ENCODE measurements at places on chromosomes 6 and 20.

- no peak for DNase-seq
These were observed 585 bp upstream of the DSE start for GRCh38 chr6:116369964-116370759.

GRCh38 chr6:39314273-39314795 lies at the start of gene KCNK17:
Gene KCNK17, minus strand, starts transcription at chr6:39314419. Its CDS starts 99 bp downstream, at chr6:39314320.
- DNase-seq, result no peak

DNA sequence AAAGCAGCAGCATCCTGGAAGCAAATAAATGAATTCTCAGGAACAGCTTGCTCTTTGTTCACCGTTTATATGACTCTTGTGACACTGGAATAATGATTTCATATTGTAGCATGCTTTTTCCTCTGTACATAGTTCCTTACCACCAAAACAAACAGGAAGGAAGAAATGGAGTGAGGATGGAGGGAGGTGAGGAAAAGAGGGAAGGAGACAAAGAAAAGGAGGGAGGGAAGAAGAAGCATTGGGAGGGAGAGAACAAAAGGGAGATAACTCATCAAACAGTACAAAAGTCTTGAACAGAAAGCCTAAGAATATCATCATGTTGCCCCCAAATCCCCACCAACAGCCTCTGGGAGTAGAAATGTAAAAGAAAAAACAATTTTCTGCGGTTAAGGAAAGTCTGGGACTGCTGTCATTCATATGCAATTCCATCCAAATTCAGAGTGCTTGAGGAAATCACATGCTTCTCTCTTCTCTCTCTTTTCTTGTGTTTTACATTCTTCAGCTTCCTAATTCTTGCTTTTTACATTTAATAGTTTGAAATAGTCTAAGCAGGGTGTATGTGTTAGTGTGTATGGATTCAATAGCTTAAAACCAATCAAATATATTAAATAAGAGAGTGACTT lies 81.5 kb downstream of the EPHA7 start:
- no peak for DNase-seq

DNA sequence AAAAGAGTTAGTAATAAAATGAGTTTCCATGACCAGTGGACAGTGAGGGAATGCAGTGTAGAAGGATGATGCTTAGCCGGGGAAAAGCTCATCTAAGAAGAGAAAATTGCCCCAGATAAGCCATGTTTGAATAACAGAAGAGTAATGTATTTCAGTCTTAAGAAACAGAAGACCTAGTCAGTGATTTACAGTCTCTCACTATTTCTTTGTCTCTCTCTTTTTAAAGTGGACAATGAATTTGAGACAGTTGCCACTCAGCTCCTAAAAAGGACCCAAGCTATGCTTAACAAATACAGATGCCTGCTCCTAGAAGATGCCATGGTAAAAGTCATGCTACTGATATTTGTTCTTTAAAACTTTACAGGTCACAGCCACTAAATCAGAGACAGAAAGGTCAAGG lies 19.4 kb upstream of the RPL7L1 start:
- DNase-seq, result no peak

GRCh38 chr6:27250277-27251111 lies 3.0 kb downstream of the PRSS16 start:
- no peak for DNase-seq

DNA sequence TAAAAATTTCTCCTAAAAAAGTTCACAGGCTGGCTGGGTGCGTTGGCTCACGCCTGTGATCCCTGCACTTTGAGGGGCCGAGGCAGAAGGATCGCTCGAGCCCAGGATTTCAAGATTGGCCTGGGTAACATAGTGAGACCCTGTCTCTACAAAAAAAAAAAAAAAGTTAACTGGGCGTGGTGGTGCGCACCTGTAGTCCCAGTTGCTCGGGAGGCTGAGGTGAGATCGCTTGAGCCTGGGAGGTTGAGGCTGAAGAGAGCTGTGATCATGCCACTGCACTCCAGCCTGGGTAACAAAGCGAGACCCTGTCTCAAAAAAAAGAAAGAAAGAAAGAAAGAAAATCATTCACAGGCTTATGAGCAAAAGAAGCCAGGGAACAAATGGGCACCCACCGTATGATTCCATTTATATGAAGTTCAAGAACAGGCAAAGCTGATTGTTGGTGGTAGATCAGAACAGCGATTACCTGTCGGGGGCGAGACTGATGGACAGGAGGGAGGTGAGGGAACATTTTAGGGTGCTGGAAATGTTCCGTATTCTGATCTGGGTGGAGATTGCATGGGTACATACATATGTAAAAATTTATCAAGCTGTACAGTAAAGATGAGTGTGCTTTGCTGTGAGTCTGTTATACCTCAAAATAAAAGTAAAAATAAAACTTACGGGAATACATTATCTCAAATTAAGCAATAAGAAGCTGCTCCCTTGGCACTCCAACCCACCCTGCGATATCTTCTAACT lies 77.1 kb downstream of the FGD2 start:
- no peak for DNase-seq

GRCh38 chr20:36313476-36313875 lies 7.3 kb downstream of the DLGAP4 start:
- no peak for DNase-seq

DNA sequence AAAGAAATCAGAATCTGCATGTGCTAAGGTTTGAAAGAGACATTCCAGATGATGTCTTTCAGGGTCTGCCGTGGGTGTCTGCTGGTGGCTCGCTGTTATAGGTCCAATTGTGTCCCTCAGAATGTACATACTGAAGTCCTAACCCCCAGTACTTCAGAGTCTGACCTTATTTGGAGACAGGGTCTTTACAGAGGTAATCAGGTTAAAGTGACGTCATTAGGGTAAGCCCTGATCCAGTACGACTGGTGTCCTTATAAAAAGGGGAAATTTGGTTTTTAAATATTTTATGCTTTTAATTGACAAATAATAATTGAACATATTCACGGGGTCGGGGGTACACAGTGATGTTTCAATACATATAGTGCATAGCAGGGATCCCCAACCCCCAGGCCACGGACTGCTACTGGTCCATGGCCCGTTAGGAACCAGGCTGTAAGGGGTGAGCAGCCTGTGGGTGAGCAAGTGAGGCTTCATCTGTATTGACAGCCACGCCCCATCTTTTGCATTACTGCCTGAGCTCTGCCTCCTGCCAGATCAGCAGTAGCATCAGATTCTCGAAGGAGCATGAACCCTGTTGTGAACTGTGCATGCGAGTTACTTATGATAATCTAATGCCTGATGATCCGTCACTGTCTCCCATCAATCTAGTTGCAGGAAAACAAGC lies 33.2 kb upstream of the SLC22A23 start:
- no peak for DNase-seq

GRCh38 chr6:51021171-51021570 lies 202.5 kb downstream of the TFAP2B start:
- DNase-seq, result no peak

DNA sequence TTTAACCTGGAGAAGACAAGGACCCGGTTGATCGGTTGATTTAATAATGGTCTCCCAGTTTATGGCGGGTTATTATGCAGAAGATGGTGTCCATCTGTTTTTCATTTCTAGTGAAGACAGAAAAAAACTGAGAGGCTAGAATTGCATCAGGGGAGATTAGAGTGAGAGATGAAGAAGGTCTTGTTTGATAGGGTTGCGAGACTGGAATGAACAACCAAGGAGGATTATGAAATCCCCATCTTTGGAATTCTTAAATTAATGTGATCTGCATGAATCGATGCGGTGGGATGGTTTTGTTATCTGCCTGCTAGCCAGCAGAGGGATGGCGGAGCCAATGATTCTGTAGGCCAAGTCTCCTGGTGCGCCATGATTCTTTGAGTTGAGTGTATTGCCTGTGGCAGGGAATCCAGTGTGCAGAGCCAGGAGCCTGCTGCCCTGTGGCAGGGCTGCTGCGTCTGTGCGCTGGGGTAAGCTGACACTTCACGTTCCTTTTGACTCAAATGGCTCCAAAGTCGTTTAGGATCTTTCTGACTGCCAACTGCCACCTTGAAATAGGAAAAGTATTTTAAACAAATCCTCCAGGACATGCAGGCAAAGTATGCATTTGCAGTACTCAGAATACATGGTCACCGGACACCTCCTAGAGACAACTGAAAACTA lies 200.1 kb downstream of the CLIC5 start:
- DNase-seq, result no peak

DNA sequence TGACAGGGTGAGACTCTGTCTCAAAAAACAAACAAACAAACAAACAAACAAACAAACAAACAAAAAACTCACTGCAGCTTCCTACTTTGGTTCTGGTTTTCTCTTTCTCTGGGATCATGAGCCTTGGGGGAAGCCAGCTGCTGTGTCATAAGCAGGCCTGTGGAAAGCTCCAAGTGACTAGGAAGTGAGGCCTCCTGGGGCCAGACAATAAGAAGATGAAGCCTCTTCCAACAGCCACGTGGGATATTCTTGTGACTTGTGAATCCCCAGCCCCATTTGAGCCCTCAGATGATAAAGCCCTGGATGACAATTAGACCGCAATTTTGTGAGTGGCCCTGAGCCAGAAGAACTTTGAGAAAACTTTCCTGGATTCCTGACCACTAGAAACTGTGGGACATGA lies 11.4 kb downstream of the HLA-A start:
- no peak for DNase-seq

GRCh38 chr20:45361793-45362192 lies 1.2 kb upstream of the SYS1 start:
- DNase-seq, result no peak

GRCh38 chr6:38487423-38487822 lies 152.3 kb downstream of the BTBD9 start:
- no peak for DNase-seq

DNA sequence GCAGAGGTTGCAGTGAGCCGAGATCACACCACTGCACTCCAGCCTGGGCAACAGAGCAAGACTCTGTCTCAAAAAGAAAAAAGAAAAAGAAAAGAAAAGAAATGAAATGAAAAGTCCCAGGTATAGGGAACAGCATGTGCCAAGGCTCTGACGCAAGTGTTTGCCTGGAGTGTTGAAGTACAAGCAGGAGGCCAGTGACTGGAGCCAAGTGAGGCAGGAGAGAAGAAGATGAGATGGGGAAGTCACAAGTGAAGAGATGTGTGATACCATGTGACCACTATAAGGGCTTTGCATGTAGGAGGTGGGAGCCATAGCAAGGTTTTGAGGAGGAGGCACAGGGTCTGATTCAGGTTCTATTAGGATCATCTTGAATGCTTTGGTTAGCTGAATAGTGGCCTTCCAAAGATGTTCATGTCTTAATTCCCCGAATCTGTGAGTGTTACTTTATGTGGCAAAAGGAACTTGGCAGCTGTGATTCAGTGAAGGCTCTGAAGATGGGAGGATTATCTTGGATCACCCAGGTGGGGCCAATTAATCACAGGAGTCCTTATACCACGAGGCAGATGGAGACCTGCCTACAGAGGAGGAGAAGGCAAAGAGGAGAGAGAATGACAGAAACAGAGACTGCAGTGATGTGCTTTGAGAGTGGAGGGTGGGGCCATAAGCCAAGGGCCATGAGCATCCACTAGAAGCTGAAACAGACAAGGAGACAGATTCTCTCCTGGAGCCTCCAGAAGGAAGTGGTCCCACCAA lies 91.1 kb upstream of the PTPN1 start:
- no peak for DNase-seq

DNA sequence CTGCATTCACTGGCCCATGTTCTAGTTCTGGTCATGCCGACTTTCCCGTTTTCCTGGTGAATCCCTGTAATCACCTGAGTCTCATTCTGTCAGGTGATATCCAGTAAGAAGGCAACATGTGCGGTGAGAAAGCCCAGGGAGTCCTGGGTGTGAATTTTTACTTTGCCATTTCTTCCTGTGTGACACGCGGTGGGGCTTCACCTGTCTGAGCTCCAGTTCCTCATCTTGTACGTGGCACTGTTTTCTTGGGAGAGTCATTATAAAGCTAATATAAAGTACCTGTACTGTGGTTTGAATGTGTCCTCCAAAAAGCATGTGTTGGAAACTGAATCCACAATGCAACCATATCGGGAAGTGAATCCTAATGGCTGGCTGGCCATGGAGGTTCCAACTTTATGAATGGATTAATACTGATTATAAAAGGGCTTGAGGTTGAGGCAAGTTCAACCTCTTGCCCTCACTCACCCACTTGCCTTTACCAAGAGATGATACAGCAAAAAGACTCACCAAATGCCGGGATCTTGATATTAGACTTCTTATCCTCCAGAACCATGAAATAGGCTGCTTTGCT lies 5.1 kb downstream of the HLA-E start:
- DNase-seq, result no peak

GRCh38 chr6:15017261-15017660 lies 228.6 kb upstream of the JARID2 start:
- DNase-seq, result no peak

GRCh38 chr20:21191839-21192238 lies 66.0 kb downstream of the KIZ start:
- DNase-seq, result no peak

GRCh38 chr20:36236786-36237121 lies 476 bp downstream of the AAR2 start:
- no peak for DNase-seq

DNA sequence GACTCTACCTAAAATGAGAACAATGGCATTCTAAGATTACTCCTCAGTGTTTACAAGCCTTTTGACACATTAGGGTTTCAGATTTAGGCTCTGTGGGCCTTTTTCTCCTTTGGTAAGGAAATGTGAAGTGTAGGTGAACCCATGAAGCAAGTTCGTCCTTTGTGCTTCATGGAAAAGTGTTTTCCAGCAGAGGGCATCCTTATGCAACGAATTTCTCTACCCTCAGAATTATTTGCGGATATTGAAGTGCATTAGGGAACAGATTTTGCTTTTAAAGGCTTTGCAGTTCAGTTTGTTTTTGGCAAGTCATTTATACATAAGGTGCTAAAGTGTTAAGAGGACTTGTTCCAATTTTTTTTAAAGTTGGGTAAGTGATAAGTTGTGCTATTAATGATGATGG lies 55.7 kb upstream of the FERMT1 start:
- no peak for DNase-seq

- no peak for DNase-seq
These were observed 133.9 kb downstream of the IPCEF1 start for GRCh38 chr6:154222716-154223115.

DNA sequence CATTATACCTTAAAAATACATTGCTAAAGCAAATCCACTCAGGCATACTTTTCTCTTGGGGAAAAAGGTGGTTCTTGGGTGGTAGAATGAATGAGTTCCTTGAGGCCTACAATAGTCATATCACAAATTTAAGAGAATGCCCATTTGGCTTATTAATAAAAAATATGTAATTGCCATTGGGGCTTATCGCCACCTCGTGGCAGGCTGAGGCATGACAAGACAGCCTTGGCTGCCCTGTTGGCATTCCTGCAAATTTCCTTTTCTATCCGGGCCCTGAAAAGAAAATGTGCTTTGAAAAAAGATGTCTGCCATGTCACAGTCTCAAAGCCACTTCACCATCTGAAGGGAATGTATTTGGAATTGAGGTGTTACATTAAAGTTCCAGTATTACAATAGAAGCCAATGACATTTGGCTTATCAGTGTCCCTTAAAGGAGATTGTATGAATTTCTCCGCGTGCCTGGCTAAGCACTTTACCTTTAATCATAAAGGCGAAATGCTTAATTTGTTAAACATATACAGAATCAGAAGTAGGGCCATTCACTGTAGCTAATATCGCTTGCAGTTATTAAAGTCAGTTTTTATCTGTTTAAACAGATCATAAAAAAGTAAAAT lies 188.3 kb upstream of the ZFP64 start:
- DNase-seq, result no peak

- no peak for DNase-seq
These were observed 283.7 kb upstream of the MAP3K7 start for GRCh38 chr6:90870561-90870960.
